ENCODE measurements at places on chromosomes 7 and 10.
A peak's percentile ranks its signal among the peaks of the same experiment; 100 is the strongest.

- peak; percentile 40 for DNase-seq
Measured at GRCh38 chr10:89163265-89163995, 43.7 kb downstream of the CH25H start.

DNA sequence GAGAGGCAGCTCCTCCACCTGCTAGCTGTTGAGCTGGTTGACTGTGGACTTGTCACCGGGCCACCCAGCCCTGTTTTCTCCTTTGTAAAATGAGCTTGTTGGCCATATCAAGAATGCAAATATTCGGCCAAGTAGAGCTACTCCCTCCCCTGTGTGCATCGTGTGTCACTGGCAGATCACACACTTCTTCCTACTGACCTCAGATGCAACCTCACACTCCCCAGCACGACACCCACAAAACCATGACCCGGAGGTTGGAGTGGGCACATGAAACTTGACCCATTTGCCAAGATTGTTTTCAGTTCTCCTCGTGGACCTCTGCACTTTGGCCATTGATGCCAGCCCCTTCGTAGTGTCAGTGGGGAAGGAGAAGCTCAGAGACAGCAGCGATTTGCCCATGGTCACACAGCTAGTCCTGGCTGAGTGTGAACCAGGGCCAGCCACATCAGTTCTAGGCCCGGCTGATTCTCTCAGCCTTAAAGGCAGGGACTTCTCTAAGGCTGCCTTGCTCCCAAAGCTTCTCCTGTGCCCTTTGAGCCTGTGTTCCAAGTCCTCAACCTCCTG is 101.1 kb downstream of the CDH23 start:
- no peak for DNase-seq

DNA sequence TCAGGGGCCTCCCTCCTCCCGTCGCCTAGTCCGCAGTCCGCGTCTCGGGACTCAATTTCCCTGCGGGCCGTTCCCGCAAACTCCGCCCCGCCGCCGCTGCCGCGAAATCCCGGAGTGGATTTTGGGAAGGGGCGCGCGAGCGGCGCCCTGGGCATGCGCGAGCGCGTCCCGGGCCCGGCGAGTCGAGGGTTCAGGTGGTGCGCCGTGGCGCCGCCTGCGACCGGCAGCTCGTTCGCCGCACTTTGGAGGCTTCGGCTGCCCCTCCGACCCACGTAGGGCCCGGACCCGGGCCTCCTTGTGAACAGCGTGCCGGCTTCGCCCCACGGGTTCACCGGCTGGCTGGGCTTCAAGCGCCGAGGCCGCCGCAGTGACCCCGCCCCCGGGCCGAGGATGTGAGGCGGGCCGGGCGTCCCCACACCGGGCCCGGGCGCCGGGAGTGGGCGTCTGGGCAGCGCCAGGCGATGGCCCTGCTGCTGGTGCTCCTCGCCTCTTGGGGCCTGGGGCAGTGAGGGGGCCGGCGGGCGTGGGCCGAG is at the start of gene PLEKHA8:
TSS of gene PLEKHA8 (plus strand) at position 197 of the 533 bp plus-strand sequence. CDS start 351 bp downstream, outside the sequence.
- DNase-seq = peak; percentile 93

- DNase-seq = no peak
Measured at GRCh38 chr10:15181576-15182156, 13.2 kb upstream of the NMT2 start.

- peak; percentile 74 for DNase-seq
Measured at GRCh38 chr10:128210215-128211063, 84.2 kb upstream of the MKI67 start.

GRCh38 chr7:27073076-27073475 is 22.7 kb downstream of the HOXA1 start:
- no peak for DNase-seq

DNA sequence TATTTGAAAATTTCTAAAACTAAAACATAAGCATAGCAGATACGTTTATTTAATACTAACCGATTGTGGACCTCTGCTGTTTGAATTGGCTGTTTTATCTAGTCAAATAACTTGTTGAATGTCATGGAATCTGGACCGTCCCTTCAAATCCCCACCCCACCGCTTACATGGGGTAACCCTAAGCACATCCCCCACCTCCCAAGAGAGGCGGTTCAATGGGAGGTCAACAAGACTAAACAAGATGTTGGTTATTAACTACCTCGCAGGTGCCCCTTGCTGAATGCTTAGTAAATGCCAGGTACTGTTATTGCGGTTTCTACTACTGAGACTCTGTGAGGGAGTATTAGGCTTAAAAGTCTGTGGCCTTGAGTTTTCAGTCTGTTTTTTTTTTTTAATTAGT is 70.9 kb downstream of the DAGLB start:
- no peak for DNase-seq

DNA sequence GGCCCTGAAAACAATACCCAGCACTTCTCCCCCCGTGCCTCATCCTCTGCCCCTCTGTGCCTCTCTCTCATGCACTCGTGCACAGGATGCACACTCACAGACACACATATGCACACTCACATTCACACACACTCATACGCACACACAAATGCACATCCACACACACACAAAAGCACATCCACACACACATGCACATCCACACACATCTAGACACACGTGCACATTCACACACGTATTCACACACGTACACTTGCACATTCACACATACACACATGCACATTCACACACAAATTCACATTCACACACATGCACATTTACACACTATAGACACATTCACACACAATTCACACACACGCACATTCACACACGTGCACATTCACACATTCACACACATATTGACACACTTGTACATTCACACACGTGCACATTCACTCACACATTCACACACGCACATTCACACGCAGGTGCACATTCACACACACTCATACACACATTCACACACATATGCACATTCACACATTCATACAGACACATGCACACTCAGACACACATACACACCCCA is 19.2 kb downstream of the SHH start:
- DNase-seq = no peak

- no peak for DNase-seq
Measured at GRCh38 chr10:77168161-77168560, 469.4 kb downstream of the KCNMA1 start.

GRCh38 chr10:52020702-52021101 is 293.4 kb upstream of the DKK1 start:
- no peak for DNase-seq

DNA sequence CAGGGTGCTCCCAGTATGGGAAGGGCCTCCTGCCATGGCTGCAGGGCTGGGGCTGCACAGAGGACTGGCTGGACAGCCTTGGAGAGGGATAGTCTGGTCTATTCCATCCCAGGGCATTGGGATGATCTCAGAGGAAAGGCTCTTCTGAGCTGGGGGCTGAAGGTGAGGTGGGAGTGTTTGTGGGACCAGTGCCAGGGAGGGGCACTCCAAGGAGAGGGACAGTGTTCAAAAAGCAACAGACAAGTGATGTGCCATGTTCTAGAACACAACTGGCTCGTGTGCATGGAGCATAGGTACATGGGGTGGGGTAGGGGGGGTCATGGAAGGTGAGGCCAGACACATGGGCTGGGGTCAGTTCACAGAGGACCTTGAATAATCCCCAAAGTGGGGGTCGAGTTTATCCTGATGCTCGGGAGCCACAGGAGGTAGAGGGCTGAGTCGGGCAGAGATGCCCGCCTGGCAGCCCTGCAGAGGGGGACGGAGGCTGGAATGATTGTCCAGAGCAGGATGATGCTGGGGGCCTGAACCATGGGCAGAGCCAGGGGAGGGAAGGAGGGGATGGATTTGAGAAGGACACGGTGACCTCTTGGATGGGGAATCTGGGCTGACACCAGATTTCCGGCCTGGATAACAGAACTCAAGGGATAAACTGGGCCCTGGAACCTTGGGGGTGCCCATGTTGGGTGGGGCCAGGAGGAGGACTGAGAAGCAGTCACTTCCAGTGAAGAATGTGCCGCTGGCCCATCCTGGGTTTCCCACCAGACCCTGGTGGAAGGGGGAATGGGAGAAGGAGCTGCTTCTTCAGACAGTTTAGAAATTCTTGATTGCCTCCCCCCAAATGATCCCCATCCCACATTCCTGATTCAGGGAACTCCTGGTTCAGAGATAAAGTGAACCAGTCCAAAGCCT is 50.4 kb downstream of the NEURL1 start:
- no peak for DNase-seq

DNA sequence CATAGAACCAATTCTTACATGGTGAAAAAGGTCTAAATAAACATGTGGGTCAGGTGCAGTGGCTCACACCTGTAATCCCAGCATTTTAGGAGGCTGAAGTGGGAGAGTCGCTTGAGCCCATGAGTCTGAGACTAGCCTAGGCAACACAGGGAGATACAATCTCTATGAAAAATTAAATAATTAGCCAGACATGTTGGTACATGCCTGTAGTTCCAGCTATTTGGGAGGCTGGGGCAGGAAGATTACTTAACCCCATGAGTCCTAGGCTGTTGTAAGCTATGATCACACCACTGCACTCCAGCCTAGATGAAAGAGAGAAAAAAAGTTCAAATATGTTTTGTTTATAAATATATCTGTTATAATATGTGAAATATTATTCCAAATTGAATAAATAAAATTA is 643.6 kb downstream of the IPMK start:
- DNase-seq = no peak

DNA sequence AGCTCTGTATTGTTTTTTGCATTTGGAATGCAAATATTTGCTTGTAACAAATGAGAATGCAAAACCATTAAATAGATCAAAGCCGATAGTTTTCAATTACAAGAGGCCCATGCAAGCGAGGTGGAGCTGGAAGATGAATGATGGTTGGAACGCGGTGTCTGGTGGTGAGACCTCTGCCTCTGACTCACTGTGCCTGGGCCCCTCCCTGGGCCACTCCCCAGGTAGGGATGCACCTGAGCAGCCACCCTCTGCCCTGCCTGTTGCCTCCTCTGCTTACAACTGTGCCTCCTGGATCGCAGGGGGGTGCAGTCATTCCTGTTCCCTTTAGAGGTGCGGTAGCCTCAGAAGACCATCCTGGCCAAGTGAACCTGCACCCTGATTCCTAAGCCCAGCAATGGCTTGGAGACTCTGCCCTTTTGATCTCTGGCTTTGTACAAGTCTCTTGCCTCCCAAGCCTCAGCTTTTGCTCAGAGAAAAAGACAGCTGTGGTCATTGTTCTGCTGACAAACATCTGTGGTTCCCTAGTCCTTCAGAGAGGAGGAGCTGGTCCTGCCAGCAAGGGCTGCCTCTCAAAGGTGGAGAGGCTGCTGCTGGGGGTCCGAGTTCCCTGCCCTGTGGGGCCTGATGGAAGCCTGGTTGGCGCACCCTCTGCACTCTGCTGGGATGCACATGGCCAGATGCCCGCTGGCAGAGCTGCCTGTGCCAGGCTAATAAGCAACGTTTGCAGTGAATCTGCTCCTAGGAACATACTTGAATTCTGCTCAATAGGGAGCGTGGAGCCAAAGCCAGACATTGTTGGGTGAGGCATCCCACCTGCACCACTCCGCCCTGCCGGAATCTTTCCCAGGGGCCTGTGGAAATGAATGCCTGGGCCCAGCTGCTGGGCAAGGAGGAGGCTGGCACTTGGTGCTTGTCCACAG is 126.3 kb upstream of the TCERG1L start:
- no peak for DNase-seq

Data from AG08395 (cell line).